Right renal cortex interstitium (tissue), 3 donors: ENCODE measurements at places on chromosomes 7 and 10. TPM values are rescaled to one million over a fixed set of nuclear protein-coding genes. Genes with fewer than 3 reads are reported as not detected.

Gene PAPSS2
- polyA plus RNA-seq = 49.3 TPM

Gene DRGX
- not detected for polyA plus RNA-seq

Gene OPALIN
- not detected for polyA plus RNA-seq

Gene CALU
- polyA plus RNA-seq = 221 TPM

Gene ASZ1
- not detected for polyA plus RNA-seq

Gene ANKRD26
- polyA plus RNA-seq = 12.8 TPM

Gene CPA4
- polyA plus RNA-seq = 0.16 TPM

Gene HMX3
- not detected for polyA plus RNA-seq

Gene NAT16
- not detected for polyA plus RNA-seq

Gene FUOM
- polyA plus RNA-seq = 13.3 TPM
